ENCODE measurements at places on chromosomes 7 and 10.
A peak's percentile ranks its signal among the peaks of the same experiment; 100 is the strongest.

GRCh38 chr10:52172581-52172980, 141.5 kb upstream of the DKK1 start:
- DNase-seq = no peak

- no peak for DNase-seq
Observed at GRCh38 chr7:2068693-2069471, 163.9 kb downstream of the MAD1L1 start.

GRCh38 chr7:105493923-105494315, 28.2 kb downstream of the PUS7 start:
- no peak for DNase-seq

DNA sequence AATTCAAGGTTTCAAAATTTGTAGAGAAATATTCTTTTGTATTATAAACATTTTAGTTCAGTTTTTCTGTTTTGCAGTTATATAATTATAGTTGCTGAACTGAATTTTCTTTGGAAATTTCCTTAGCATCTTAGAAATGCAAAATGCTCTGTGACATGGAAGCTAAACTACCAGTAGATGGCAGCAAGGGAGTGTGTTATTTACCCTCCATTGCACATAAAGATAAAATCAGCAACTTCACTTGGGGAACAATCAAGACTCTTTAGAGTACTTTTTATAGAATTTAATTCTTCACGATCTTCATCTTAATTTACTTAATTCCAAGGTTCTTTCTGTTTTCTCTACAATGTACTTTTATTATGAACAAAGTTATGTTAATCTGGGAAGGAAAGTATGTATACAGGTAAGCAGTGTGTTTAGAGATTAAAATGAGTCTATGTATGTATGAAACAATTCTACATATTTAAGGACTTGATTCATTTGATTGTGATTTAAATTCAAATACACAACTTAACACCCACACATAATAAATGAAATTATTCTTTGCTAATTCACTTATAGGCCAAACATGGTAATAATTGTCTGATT, 404.2 kb downstream of the THSD7A start:
- DNase-seq = peak; percentile 55

- DNase-seq = no peak
Observed at GRCh38 chr7:33698692-33699128, 206.6 kb upstream of the BMPER start.

GRCh38 chr7:107109955-107110354, 58.8 kb upstream of the HBP1 start:
- no peak for DNase-seq

DNA sequence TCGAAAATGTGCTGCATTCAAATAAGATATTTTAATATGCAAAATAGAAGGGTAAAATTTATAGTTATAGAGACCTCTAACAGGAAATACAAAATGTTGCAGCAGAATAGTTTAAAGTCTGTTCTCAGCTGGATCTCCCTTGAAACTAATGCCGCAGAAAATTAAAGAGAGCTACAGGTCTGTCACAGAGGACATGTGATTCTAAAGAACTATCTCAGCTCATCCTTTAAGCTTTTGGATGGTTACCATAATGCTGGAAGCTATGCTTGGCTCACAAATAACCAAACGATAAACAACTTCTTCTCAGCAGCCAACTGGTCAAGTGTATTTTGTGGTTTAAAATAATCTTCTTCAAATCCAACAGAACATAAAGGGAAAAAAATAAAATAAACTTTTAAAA, 353.0 kb downstream of the PARD3 start:
- no peak for DNase-seq

DNA sequence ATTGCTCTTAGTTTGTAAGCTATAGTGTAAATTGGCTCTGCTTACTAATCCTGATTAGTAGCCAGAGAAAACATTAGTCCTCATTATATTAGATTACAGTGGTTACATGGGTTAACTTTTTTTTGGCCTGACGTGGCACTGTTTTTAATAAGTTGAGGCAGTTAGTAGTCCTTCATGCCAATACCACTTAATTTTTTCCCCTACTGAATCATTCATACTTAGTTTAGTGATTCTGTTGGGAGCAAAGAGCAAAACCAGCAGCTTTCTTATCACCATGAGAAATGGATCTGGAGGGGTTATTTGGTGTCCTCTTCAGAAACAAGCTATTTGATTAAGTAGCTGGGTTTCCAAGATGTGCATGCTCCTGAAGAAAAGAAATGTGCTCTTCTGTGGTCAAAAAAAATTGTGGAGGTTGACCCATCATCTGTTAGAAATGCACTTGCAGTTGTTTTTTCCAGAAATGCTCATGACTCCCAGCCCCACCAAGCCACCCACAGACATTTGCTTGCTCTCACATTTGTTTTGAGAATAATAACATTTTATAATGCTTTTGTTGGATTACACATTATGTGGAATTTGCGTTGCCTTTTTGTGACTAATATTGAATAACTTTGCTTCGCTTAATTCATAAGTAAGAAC, 258.5 kb downstream of the HDAC9 start:
- no peak for DNase-seq

GRCh38 chr10:12130237-12130872, 878 bp downstream of the SEC61A2 start:
- DNase-seq = peak; percentile 76

GRCh38 chr7:142500366-142500765, 242.5 kb upstream of the PRSS58 start:
- DNase-seq = no peak

GRCh38 chr10:49264177-49264677, 34.7 kb upstream of the C10orf71 start:
- no peak for DNase-seq

DNA sequence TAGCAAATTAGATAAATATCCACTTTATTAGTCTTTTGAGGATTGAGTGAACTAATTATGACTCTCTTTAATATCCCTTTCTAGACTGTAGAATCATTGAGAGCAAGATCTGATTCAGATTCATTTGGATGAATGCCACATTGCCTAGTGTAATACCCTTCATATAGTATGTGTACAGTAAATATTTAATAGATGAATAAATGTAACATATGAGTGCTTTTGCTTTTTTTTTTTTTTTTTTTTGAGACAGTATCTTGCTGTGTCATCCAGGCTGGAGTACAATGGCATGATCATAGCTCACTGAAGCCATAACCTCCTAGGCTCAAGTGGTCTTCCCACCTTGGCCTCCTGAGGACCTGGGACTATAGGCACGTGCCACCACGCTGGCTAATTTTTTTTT, 14.8 kb downstream of the SAMD8 start:
- DNase-seq = no peak

- DNase-seq = no peak
Observed at GRCh38 chr10:16828701-16829175, 11.5 kb upstream of the RSU1 start.

- no peak for DNase-seq
Observed at GRCh38 chr10:17464545-17464944, 10.2 kb upstream of the ST8SIA6 start.

- DNase-seq = no peak
Observed at GRCh38 chr7:140144821-140145220, 32.0 kb downstream of the KDM7A start.

DNA sequence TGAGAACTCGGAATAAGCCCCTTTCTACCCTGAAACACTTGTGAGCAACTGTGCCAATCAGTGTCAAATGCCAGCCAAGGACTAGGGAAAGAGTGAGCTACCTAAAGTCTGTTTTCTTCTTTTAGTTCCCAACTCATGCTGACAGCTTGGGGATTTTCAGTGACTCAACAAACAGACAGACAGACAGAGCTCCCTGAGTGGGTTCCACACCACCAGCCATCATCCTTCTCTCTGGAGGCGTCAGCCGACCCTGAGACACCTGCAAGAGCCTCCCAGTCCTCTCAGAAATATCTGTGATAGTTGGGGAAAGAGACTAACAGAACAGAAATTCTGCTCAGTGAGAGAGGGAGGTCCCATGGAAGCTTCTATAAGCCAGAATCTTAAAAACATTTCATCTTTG, 49.5 kb downstream of the GATA3 start:
- DNase-seq = no peak

DNA sequence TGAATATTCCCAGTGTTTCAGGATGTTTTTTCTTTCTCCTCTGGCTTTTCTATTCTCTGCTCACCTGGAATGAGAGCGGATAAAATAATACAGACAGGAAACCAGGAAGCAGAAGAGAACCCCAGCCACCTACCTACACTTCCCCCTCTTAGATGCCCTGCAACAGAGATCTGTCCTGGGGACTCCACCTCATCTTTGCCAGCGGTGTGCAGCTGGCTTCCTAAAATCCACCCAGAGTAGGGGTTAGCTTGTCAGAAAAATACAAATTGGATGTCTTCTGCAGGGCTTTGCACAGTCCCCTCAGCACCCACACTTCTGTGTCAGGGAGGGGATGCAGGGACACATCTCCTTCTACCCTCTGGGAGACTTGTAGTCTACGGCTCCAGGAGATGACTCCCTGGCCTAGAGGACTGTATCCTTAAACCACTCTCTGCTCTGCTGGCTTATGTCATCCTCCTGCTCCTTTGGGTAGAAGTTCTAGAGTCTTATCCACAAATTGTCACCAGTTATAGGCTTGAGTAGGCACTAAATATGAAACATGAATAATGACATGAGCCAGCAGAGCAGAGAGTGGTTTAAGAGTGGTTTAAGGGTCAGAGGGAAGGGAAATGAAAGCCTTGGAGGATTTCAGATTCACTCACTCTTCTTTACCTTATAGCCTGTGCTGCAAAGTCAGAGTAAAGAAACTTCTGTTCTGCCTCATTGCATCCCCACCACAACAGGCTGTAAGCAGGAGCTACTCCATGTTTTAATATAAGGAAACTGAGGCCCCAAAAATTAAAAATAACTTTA, 749.4 kb downstream of the AUTS2 start:
- DNase-seq = no peak

- no peak for DNase-seq
Observed at GRCh38 chr10:60661637-60662036, 116.6 kb upstream of the CDK1 start.

GRCh38 chr7:98396768-98397167, 4.1 kb downstream of the BAIAP2L1 start:
- DNase-seq = no peak

DNA sequence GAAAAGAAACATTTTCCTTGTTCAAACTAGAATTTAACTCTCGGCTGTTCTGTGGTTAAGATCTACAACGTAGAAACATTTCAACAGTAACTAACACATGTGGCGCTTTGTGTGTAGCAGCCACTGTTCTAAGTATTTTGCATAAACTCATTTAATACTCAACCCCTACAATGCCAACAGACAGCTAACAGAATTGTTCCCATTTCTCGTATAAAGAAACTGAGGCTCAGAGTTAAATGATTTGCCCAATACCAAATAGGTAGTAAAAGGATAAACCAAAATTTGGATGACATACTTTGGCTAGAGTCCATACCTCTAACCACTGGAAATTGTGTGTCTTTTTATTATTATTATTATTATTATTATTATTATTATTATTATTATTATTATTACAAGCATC, 72.5 kb upstream of the LRRN3 start:
- DNase-seq = no peak

DNA sequence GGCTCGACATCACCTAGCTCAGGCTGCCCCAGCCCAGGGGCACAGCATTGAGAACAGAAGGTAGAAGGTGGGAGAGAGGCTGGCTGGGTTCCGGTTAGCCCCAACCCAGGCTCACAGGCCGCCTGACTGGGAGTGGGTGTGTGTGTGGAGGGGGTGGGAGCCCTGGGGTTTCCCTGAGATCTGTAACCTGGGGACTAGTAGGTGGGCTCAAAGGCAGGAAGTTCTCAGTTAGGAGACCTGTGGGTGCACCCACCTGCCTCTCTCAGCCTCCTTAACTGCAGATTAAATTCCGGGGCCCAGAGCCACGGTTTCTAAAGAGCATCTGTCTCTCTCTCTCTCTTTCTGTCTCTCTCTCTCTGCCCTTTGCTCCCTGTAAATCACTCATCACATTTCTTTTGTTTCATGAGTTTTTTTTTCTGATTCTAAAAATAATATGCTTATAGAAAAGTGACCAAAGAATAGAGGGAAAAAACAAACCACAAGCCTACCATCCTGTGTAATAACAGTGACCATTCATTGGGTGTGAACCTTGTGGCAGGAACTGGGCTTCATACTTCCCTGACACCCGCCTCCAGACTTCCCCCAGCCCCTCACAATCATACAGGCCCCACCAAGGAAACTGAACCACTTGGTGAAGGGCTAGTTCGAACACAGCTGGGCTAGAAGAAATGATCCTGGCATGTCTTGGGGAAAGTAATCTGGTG, 83.4 kb upstream of the SMNDC1 start:
- peak; percentile 51 for DNase-seq

DNA sequence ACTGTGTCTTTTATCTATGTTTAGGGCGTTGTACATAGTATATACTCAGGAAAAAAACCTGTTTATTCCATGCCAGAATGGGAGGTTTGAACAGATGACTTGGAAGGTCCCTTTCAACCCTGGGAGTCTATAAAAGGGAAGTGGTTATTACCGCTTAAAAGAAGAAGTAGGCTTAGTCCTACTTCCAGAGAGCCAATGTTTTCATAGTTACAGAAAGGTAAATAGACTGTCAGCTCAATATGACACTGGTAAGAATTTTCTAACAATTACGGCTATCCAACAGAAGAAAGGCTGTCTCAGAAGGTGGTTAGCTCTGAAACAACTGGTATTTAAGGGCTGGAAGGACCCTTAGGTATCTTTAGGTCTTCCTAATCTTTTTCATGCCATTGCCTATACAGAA, 1.1 kb upstream of the TFAM start:
- no peak for DNase-seq

- DNase-seq = no peak
Observed at GRCh38 chr7:110918949-110919548, 171.9 kb upstream of the LRRN3 start.

- peak; percentile 76 for DNase-seq
Observed at GRCh38 chr7:26199301-26200037, 1.1 kb downstream of the HNRNPA2B1 start.

GRCh38 chr7:120944826-120945562, 5.6 kb upstream of the ING3 start:
- DNase-seq = no peak

DNA sequence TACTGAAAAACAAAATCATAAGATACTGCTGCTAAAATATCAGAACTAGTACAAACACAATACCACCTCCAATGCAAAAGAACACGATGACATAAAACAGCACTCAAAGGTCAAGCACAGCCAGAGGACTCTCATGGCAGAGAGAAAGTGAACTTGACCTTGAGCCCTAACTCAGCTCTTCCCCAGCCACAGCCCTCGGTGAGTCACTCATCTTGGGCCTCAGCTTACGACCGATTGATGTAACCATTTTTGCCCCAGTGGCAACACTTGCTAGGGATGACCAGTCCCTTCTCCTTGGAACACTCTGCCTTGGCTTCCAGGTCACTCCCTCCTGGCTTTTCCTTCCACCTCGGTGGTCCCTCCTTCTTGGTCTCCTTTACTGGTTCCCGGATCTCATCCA, 77.8 kb downstream of the JAZF1 start:
- no peak for DNase-seq

DNA sequence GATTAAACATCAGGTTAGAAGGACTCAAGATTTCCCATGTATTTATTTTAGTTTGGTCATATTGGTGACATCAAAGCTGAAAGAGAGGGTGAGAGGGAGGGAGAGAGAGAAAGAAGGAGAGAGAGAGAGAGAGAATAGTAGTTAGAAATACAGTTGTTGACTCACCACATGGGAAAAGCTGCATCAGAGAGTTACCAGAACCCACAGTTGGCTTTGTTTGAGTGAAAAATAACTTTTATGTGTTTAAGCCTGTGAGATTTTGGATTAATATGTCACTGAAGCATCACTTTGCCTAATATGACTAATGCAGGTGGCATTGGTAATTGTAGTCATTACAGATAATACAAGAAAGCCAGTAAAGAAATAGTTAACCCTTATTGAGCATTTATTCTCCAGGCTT, 303.9 kb downstream of the REEP3 start:
- DNase-seq = no peak
